Cerebellar nuclear complex (tissue), 1 donor: ENCODE measurements at places on chromosomes 7 and 10.

DNA sequence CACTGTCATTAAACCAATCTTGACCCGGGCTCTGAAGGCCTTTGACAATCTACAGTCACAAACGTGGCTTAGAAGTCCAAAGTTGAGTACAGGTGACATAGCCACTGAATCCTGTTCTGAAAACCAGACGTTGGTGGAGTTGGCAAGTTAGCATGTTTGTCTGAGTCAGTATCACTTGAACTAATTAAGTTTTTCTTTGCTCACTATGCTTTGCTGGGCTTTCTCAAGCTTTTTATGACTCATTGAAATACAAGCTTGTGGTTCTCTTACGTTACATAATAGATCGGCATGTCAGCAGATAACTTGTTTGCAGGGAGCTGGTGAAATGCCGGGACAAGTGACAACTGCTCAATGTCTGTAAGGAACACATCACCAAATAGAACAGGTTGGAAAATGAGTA, 53.8 kb downstream of the ARL5B start:
- no peak for DNase-seq

GRCh38 chr10:132341017-132341416, 9.0 kb downstream of the LRRC27 start:
- no peak for DNase-seq

DNA sequence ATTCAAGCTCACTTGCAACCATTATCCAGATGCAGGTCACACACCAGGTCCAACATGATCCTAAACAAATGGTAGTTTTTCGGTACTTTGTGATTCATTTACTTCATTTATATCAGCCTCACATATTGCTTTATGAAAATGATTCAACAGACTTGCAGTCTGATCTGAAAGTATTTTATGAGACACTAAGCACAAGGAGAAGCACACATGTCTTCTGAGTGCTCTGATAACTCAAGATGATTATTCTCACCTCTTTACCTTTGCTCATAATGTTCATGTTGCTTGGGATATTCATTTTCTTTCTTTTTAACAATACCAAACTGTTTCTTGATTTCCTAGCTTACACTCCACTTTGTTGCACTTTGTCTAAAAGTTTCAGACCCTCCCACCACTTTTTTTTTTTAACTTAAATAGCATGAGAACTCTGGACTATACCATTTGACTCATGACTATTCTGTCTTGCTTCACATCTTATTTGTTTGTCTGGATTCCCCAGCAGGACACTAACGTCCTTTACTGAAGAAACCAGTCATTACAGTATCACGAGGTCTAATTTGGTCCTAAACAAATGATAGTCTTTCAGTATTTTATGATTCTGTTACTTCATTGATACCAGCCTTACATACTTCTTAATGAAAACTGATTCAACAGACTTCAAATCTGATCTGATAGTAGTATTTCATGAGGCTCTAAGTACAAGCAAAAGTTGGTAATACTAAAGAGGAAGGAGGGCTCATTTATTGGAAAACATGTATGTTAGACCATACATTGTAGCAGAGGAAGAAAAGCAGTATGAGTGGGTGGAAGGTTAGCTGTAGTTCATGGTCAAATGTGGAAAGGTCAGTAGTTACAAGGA, 171.8 kb upstream of the AHR start:
- DNase-seq = no peak

- no peak for DNase-seq
Observed at GRCh38 chr10:38003588-38003987, 6.9 kb upstream of the ZNF33A start.

GRCh38 chr7:82678259-82678658, 234.7 kb upstream of the CACNA2D1 start:
- DNase-seq = no peak

DNA sequence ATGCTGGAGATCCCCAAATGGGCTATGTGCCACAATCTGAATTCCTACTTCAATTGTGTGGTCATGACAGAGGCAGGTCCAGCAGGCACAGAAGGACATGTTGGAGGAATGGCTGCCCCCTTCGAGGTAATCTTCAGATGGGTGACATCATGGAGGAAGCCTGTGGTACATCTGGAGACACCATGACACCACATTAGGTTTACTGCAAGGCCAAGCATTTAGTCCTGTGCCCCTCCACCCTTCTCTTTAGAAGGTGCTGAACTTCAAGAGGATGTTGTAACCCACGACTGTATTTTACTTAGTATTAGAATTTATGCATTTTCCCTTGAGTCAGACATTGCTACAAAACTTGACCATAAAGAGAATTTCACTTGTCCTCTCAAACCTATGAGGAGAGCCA, 75.1 kb upstream of the DDC start:
- no peak for DNase-seq

DNA sequence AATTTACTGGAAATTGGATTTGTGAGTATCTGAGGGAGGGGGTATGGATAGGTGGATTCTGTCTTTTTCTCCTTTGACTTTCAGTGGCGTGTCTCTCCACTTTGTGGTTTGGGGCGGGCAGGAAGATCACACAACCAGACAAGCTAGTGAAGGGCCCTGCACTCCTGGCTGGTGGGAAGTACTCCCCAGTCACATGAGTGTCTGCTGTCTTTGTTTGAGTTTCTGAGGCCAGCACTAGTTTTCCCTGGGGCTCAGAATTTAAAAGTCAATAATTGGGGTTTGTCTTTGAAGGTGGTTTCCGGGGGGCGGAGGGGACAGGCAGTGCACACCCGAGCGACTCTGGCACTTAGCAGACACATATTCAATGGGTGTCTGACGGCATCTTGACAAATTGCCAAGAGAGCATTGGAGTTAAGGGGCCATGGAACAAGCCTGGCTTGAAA, 120.1 kb downstream of the WDFY4 start:
- no peak for DNase-seq

DNA sequence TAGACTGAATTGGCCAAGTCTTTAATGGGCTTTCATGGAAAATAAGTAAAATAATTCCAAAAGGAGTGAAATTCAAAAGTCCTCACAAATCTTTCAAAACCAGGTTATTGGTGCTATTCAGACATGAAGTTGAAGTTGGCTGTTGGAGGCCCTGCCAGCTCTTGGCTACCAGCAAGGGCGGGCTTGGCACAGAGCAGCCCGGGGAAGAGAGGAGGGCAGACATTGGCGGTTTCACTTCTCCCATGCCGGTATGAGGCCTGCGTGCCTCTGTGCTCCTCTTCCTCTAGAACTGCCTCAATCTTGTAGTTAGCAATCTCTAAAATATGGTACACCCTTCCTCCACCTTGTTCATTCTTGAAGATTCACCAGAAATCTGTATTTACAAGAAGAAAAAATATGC, 16.4 kb upstream of the NPS start:
- no peak for DNase-seq

- DNase-seq = no peak
Observed at GRCh38 chr7:117347480-117347879, 24.6 kb upstream of the WNT2 start.

DNA sequence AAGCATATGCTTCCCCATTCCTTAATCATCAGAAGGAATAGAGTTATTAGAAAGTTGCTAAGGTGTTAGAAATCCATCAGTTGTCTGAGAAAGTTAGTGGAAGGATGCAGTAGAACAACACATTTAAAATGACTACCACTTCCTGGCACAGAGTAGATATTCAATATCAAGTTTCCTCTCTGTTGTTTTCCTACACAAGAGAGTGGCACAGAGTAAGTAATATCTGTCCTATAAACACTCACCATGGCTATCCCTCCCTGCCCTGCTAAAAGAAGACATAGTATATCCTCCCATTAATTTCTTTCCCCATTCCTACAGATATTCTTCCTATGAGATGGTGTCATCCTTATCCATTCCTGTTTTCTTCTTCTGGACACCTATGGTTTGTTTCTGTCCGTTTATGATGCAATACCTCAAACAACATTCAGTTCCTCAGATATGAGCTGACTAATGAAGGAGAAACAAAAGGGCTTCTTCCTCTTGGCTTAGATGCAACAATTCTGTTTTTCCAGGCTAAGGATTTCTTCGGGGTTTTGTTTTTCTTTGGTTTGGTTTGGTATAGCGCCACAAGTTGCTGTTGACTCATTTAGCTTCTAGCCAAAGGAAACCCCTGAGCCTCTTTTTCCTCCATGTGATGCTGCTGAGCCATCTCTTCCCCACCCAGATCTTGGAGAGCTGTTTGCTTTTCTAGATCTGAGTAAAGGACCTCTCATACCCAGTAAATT, 32.9 kb upstream of the BPGM start:
- no peak for DNase-seq

DNA sequence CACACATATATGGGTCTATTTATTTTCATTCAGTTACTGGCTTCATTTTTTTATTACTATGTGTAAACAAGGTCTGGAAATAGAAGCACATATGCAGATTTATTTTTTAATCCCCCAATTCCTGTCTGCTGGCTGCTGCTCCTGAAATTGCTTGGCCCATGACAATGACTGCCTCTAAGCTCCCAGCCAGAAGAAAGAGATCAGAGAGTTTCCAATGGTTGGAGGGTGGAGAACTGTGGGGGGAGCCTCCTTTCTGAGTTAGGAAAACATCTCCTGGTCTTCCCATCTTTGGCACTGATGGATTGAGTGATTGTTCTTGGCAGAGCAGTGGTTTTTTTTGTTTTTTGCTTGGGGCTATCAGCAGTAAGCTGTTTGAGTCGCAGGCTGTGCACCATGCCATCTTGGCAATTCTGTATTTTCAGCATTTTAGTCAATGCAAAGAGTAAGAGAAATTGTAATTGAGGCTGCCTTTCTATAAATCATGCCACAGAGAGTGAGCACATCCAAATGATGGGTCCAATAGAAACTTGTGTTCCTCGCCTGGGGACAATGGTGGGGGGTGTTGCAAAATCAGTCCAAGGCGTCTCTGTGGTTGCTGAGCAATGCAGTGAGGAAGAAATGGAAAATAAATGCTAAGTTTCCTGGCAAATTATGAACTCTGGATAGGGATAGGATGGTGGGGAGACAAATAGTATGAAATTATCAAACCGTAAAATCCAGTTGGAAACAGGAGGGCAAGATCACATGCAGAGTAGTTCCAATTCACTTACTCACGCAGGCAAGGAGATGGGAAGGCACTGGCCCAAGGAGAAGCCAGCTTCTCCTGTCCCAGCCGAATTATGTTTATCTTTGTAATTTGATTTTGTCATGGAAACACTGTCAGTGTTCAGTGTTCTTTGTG, 382.4 kb downstream of the SORCS3 start:
- no peak for DNase-seq

GRCh38 chr7:50409856-50410745, 40.0 kb downstream of the FIGNL1 start:
- no peak for DNase-seq

DNA sequence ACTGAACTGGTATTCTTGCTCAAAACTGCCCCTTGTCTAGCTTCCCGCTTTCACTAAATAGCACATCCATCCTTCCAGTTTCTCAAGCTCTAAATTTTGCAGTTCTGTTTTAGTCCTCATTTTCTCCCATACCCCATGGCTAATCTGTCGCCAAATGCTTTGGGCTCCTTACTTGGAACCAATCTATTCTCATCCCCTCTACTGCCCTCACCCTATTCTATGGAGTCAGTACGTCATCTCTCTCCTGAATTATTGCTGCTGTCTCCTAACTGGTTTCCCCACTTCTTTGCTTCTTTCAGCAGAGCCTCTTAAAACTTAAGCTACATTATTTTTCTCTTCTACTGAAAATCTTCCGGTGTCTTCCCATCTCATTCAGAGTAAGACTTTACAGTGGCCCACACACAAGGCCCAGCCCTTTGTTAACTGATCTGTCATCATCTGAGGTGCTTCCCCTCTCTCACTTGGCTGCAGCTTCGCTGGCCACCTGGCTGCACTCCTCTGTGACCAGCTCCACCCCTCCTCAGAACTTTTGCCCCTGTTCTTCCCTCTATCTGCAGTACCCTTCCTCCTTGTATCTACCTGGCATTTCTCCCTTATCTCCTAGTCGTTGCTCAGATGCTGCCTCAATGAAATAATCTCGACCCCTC, 9.9 kb downstream of the STARD3NL start:
- no peak for DNase-seq

DNA sequence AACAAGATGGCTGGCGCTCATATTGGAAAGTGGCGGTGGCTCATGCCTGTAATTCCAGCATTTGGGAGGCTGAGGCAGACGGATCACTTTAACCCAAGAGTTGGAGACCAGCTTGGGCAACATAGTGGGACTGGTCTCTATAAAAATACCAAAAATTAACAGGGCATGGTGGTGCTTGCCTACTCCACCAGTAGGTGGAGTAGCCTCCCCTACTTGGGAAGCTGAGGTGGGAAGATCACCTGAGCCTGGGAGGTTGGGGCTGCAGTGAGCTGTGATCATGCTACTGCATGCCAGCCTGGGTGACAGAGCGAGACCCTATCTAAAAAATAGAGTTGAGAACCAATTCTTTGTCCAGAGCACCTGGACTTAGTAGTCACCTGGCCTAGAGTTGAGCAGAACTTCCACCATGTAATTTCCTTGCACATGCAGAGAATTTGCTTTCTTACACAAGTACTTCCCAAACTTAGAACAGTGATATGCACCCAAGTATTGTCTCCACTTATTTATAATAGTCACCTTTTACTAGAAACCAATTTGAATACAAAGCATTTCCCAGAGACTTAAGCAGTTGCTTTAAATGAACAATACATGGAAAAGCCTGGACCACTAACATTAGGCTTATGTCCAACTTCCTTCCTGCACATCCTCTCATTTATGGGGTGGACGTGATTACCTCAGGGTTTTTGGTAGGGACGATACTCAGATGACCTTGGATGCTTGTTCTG, 15.9 kb downstream of the LAMB4 start:
- DNase-seq = no peak

- DNase-seq = no peak
Observed at GRCh38 chr10:16470747-16471146, 33.9 kb downstream of the PTER start.

- DNase-seq = no peak
Observed at GRCh38 chr10:32015386-32015785, 40.8 kb downstream of the KIF5B start.

DNA sequence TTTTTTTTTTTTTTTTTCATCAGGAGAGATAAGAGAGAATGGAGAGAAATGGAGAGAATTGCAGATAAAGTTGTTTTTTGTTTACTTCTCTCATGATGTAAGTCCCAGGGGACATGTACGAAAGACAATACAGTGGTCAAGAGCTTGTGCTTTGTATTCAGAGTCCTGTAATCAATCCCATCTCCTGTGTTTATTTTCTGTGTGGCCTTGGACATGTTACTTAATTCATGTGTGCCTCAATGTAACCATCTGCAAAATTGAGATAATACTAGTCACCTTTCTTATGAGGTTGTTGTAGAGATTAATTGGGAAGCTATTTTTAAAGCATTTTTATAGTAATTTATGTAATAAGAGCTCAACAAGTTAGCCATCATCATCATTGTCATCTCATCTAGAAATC, 117.5 kb downstream of the CDK14 start:
- DNase-seq = no peak

DNA sequence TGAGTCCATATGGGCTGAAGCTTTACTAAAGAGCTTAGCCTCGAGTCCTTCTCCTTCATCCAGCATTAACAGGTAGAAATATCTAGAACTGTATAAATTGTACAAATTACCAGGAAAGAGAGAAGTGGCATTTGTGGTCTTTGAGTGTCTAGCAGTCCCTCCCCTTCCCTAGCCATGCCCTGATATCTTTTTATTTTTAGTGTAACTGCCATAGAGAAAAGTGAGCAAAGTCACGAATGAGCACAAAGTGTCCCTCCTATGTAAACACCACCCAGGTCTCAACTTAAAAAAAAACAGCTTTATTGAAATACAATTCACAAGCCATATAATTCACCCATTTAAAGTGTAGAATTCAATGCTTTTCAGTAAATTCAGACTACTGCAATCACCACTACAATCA, 339.0 kb upstream of the ZMIZ1 start:
- no peak for DNase-seq
